DMS79 treated with DMSO at 0.1 percent for 48 hours (cell line): ENCODE measurements at places on chromosomes 12 and 14.

DNA sequence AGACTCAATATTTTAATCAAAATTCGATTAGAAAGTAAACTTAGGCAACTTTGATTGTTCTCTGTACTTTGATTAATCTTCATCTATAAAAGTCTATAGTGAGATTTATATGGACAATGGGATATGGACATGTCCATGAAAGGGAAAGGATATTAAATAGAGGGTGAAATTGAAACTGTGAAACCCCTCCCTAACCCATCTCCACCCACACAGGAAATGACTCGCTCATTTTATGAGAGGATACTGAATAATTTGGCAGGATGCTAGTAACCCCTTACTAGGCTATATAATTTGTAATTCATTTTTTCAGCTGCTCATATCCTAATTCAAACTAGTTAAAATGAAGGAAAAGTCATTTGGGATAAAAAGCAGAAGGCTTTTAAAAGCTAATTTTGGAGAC is 328.0 kb upstream of the ATP2B1 start:
- DNase-seq: no peak

DNA sequence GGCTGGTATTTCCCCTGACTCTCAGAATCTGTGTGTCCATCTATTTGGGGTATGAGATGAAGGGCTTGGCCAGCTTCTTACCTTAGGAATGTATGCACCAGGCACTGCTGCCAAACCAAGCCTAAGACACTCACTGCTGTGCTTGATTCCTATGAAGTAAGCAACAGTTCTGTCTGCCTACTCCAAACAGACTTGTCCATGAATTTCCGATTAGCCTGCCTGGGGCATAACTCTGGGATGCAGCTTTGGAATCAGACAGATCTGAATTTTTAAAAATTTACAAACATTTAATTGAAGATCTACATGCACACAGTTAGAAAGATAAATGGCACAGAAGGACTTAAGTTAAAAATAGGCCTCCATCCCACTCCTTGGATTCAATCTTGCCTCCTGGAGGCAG is 59.5 kb upstream of the JDP2 start:
- no peak for DNase-seq

GRCh38 chr12:51205350-51205749 is 12.5 kb downstream of the POU6F1 start:
- no peak for DNase-seq

DNA sequence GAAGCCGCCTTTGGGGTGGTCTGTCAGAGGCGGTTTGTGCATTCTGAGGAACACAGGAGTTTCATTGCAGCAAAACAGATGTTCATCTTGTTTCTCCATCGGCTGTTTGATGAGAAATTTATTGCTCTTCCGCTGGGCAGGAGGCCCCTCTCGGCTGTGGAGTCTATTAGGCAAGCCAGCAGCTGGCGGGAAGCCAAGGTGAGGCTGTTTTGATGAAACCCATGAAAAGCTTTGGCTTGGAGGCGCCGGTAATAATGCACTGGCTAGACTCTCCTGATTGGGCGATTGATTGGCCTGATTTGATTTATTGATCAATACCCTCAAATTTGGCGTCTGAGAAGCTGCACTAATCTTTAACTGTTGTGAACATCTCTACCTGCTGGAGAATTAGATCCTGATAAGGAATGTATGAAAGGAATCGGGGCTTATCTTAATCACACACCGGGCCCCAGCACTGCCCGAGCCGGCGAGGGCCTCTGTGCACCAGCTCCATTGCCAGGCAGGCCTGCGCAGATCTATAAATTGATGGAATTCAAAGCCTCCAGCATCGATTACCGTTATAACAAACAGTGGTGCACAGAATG is 187.7 kb downstream of the PHETA1 start:
- DNase-seq: peak; percentile 35

DNA sequence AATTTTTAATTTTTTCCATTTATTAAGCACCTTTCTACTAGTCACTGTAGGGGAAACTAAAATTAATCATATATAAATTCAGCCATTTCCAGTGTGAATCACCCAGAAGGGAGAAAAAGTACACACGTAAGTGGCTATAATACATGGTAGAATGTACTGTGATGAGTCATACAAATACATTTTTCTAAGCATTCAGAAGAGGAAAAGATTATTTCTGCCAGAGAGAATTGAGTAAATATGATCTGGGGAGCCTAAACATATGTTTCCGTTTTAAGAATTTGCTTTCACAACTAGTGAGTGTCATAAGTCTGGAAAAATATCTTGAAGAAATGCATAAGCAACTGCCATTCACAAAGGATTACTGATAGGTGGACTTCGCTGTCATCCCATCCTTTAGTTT is 102.8 kb downstream of the TGFB3 start:
- no peak for DNase-seq

GRCh38 chr14:71301611-71302010 is 394.4 kb downstream of the PCNX1 start:
- no peak for DNase-seq

DNA sequence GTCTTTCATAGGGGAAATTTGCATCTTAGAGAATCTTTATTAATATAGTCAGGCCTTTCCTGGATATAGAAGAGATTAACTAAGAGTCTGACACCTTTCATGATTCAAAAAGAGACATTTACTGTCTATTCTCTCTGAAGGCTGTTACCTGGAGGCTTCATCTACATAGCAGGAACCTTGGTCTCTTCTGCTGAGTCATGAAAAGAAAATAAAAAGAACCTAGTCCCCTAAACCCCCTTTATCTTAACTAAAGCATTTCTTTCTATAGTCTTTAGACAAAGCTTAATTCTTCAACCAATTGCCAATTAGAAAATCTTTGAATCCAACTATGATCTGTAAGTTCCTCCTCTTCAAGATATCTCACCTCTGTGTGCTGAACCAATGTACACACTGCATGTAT is 33.1 kb downstream of the RPS29 start:
- no peak for DNase-seq

DNA sequence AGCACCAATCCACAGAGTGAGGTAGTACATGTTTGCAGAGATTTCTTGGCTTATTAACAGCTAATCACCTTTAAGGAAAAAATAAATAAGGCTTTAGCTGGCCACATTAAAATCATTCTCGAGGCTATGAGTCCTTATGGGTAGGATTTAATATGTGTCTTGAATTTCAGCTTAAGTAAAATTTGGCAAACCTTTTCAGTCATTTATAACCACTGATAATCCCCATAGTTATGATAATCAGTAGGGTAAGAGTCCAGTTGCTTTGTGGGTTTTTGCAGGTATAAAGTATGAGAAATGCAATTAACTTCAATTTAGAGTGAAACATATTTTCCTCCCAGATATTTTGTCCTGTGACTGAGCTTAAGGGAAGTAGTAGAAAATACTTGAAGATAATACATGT is 1458.9 kb upstream of the FLRT2 start:
- no peak for DNase-seq

DNA sequence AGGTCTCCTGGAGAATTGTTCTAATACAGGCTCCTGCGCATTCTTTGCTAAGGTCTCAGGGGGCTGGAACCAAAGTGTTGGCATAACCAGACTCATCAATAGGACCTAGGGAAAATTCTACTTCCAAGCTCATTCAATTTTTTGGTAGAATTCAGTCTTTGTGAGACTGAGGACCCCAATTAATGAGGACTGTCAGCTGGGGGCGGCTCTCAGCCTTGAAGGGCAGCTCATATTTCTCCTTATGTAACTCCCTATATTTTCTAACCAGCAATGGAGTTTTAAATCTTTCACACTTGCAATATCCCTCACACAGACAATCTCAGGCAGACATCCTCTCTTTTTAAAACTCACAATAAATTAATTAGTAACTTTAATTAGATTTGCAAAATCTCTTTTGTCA is 476.4 kb upstream of the LRFN5 start:
- no peak for DNase-seq

DNA sequence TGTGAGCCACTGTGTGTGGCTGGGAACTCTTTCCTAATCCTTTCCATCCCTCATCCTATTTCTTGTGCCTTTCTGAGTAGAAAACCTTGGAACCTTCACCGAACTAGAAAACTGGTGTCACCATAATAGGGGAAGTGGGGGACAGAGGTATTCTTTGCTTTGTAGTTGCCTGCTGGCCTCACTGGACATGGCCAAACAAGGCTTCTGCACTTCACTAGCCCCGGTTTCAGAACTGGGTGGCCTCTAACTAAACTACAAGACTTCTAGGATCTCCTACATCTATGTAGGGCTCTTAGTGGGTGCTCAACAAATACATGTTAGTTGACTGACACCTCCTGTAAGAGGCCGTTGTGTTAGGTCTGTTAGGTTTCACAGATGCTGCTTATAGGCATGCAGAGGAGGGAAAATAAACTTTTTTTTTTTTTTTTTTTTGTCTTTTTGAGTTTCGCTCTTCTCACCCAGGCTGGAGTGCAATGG is 597 bp upstream of the CIROP start:
- no peak for DNase-seq

- DNase-seq: peak; percentile 13
Measured at GRCh38 chr12:49540229-49541139, 1.7 kb downstream of the KCNH3 start.

DNA sequence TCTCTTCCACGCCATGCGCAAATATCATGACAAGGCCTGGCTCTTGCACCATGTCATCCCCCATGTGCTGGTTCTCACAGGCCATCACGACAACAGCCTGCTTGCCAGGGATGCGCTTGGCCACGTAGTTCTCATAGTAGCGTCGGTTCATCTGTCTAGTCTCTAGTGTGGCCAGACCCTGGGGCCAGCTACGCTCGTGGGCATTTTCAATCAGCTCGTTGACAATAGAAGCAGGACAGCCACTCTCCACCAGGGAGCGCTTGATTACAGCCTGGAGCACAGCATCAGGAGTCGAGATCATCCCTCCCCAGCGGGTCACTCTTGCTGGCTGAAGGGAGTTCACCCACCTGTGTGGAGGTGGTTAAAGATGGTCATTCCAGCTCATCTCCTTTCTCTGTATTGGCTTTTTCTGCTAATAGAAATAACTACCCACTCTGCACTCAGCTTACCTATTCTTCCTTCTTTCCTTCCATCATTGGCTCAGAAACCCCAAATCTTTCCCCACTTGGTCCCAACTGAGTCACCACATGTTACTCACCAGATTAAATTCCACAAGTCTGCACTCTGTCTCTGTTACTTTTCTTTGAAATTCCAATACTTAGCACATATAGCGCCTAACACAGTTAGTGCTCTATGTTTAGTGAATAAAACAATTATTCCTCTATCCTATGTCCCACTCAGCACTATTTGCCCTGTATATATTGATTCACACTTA is 15.1 kb downstream of the RNF41 start:
- DNase-seq: no peak

DNA sequence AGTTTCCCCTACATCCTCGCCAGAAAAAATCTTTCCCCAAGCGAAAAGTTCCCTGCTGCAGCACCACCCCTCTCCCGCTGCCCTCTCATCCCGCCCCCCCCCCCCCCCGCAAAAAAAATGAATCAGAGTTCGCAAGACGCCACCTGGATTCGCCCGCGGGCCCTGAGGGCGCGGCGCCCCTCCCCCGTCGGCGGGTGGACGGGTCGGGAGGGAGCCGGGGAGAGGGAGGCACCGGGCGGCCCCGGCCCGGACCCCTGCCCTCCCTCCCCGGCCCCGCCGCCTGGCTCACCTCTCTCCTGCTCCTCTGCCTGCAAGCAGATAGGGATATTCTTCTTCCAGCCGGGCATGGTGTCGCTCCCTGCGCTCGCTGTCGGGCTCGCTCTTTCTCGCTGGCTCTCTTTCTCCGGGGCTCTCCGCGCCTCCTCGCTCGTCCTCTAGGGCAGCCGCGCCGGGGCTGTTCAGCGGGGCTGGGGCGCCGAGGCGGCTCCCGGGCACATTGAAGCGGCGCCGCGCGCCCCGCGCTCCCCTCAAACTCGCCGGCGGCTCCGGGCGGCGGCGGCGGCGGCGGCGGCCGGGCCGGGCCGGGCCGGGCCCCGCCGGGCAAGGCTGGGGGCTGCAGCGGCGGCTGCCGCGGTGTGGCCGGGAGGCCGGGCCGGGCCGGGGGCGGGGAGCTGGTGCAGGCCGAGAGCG is 200.3 kb upstream of the CAND1 start:
- peak; percentile 15 for DNase-seq

DNA sequence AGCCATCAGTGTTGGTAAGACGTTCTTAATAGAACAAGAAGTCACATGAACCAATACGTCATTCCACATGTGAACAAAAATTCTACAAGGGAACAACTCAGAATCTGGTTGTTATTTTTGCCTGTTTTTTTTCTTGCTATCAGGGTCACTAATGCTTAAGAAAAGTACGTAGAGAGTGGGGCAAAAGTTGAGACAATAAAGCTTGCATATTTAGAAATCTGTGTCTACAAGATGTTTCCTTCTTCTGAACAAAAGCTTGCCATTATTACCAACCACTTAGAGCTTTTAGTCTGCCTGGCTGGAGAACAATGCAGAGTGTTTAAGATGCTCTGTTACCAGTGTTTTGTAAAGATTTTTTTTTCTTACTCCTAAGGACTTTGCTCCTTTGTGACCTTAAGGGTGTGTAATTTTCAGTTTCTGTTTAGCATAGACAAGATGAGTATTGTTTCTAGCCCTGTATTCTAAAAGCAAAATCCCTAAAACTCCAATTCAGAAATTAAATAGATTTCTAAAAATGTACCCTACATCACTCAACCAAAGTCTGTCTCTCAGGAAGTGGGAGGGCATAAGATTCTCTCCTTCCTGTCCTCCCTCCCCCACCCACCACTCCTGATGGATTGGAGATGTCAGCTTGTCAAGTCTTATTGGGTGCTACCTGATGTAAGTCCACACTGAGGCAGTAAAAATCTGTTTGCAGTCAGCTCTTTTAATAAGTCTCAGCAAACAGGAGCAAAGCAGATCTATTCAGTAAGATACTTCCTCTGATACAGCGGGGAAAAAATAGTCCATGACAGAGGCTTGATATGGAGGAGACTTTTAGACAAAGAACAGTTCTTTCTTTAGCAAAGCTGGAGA is 267.6 kb downstream of the GRIN2B start:
- DNase-seq: peak; percentile 28
